Foreskin melanocyte (primary cell): ENCODE measurements at places on chromosomes 3 and 15.

GRCh38 chr3:13863965-13864595 is 15.8 kb downstream of the WNT7A start:
- DNase-seq = no peak

- DNase-seq = no peak
Observed at GRCh38 chr15:73758461-73758860, 5.3 kb upstream of the INSYN1 start.

DNA sequence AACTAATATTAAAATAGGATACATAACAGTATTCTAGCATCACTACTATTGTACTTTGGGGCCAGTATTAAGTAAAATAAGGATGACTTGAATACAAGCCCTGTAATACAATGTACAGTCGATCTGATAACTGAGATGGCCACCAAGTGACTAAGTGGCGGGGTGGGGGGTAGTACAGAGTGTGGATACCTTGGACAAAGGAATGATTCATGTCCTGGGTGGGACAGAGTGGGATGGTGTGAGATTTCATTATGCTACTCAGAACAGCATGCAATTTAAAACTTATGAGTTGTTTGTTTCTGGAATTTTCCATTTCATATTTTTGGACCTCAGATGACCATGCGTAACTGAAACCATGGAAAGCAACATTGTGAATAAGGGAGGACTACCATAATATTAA is 46.0 kb downstream of the SLC7A14 start:
- no peak for DNase-seq

GRCh38 chr15:70806992-70807712 is 43.8 kb upstream of the UACA start:
- peak; percentile 49 for DNase-seq

GRCh38 chr15:92069308-92070250 is 216.1 kb downstream of the SLCO3A1 start:
- no peak for DNase-seq

GRCh38 chr3:119481079-119481478 is 12.3 kb downstream of the POGLUT1 start:
- DNase-seq = no peak

DNA sequence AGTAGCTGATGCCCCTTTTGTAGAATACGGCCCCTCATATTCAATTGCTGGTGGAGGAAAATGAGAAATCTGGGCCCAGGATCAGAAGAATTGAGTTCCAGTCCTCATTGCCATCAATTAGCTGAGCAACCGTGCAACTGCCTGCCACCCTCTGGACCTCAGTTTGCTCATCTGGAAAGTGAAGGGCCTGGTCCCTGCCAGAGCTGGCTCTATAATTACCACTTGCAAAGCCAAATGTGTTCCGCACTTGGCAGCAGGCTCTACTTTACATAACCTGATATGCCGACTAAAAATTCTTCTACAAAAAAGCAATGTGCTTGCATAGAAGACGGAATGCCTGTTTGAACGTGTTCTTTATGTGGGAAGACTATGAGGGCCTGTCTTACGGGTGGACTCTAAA is 8.6 kb upstream of the ITGB5 start:
- no peak for DNase-seq

- no peak for DNase-seq
Observed at GRCh38 chr15:51938286-51938685, 33.3 kb downstream of the LEO1 start.

DNA sequence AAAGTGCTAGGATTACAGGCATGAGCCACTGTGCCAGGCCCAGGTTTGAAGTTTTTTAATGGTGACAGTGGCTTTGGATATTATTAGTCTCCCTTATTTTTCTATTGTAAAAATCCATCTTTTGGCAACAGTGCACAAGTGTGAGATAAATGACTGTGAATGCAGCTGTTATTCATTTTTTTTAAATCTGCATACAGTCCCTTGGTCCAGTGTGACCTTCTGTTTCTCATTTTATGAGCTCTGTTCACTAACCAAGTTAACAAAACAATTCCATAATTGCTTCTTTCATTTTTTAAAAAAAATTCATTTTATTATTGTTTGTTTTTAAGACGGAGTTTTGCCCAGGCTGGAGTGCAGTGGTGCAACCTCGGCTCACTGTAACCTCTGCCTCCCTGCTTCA is 381.8 kb downstream of the NAALADL2 start:
- no peak for DNase-seq

DNA sequence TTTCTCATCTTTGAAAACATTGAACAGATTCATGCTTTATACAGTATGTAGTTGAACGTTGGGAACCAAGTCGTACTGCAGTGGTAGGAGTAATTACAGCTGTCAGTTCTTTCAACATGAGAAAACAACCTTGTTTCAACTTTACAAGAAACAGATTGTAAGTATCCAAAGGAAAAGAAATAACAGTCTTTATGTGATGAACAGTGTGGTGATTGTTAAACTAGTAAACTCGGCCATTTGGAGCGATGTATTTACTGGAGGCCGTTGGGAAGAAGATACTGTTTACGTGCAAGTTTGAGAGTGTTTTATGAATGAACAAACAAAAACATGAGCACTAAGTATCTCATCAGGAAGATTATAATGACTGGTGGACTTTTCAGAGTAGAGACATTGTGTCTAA is 48.4 kb downstream of the EPHA3 start:
- DNase-seq = peak; percentile 88

GRCh38 chr3:176523114-176523513 is 674.2 kb downstream of the TBL1XR1 start:
- no peak for DNase-seq

- DNase-seq = no peak
Observed at GRCh38 chr15:89504166-89504565, 7.8 kb upstream of the RHCG start.

DNA sequence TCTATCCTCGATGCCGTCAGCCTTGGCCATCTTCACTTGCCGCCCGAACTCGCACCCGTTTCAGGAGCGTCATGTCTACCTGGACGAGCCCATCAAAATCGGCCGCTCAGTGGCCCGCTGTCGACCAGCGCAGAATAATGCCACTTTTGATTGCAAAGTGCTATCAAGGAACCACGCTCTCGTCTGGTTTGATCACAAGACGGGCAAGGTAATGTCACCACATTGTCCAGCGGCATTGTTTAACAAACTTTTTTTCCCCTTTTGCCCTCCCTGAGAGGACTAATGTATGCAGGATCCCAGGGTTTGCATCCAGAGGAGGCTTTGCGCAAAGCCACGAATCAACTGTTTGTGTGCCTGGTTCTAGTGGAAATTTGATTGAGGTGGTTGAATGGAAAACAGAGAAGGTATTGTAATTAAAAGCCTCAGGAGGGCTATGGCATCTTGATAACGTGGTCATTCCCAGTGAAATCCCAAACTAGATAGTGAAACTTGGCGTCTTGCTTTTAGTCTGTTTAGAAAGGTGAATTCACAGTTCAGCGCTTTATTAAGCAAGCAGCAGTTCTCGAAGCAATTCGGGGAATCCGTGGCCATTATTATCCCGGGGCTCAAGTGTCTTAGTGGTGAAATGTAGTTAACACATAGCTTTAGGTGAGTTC is 1.7 kb downstream of the SLMAP start:
- no peak for DNase-seq

GRCh38 chr3:44184319-44184953 is 57.2 kb upstream of the TOPAZ1 start:
- no peak for DNase-seq

GRCh38 chr3:61862614-61863289 is 301.4 kb downstream of the PTPRG start:
- no peak for DNase-seq

- no peak for DNase-seq
Observed at GRCh38 chr3:151226088-151226563, 23.1 kb upstream of the GPR171 start.

GRCh38 chr3:148975696-148976095 is 15.6 kb upstream of the GYG1 start:
- no peak for DNase-seq

DNA sequence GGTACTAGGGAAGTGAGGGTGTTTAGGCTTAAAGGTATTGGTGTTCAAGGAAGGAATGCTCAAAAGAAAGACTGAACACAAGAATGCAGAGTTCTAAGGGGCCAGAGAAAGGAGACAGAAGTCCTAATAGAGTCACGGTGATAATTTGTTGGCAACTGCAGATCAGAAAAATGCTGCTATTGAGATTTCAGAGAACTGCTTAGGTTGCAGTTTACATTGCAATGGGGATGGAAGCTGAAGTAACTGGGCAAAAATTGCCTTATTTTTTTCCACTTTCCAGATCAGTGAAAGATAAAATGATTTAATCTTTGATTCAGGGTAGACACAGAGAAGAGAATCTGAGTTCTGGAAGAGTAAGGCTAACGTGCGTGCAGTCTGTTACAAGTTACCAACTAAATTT is 199.8 kb downstream of the SQOR start:
- no peak for DNase-seq

GRCh38 chr15:77426871-77427270 is 6.2 kb downstream of the HMG20A start:
- no peak for DNase-seq

DNA sequence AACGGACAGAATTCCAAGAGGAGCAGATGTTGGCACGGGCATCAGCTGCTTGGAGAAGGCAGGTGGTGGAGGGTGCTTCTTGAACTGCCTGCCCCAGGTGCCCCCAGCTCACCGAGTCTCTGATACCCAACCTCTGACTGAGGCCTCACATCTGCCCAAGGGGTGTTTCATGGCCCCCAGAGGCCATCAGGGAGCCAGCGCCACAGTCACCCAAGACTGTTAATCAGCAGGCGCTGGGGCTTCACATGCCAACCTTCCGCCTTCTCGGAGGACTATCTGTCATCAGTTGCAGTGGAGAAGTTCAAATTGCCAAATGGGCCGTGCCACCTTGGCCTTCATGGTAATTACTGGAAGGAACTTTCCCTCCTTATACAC is 61.9 kb upstream of the SLC6A1 start:
- no peak for DNase-seq

DNA sequence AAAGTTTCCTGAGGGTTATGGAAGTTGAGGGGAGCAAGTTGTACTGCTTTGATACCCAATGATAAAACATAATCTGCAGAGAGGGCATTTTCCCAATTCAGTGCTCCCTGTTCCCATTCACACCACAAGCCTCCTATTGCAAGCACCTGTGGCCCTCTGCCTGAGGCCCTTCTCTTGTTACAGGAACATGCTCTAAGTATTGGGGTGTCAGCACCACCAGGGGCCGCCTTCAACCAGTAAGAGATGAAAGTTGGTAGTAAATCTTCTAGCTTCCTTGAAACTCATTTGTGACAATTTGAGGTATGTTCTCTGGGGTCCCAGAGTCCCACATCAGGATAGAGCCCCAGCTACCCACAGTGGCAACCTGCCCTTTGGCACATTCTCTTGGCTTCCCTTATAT is 265.4 kb upstream of the ARHGEF26 start:
- DNase-seq = no peak

- DNase-seq = no peak
Observed at GRCh38 chr3:74789111-74789510, 174.7 kb upstream of the CNTN3 start.

DNA sequence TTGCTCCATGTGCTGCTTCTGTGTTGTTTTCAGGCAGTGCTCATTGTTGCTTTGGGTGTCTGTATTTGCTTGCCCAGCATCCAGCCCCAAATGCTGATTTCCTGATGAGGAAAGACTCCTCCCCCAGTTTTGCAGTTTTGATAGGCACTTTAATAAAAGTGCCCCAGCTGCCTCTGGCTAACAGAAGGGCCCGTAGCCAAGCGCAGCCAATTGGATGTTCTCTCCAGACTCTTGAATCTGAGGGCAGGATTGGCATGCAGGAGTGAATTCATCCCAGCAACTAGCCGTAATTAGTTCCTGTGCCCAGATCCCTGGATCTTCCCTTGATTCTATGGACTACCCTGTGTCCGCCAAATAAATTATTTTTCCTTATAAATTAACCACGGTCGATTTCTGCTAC is 14.8 kb upstream of the SEMA5B start:
- no peak for DNase-seq

DNA sequence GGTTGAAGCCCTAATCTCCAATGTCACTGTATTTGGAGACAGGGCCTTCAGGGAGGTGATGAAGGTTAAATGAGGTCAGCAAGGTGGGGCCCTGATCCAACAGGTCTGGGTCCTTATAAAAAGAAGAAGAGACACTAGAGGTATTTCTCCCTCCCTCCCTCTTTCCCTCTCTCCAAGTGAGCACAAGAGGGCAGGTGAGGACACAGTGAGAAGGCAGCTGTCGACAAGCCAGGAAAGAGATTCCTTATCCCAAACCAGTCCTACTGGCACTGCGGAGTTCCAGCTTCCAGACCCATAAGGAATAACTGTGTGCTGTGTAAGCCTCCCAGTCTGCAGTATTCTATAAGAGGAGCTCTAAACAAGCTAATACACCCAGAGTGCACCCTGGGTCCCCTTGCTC is 134.7 kb downstream of the ADAMTS17 start:
- DNase-seq = no peak

GRCh38 chr3:38611866-38612265 is 37.6 kb downstream of the SCN5A start:
- no peak for DNase-seq

GRCh38 chr3:15578289-15578867 is 23.0 kb downstream of the HACL1 start:
- DNase-seq = no peak

- peak; percentile 36 for DNase-seq
Observed at GRCh38 chr15:84715441-84716035, 401 bp downstream of the SEC11A start.

GRCh38 chr15:44023176-44023575 is 171.9 kb downstream of the FRMD5 start:
- DNase-seq = no peak

DNA sequence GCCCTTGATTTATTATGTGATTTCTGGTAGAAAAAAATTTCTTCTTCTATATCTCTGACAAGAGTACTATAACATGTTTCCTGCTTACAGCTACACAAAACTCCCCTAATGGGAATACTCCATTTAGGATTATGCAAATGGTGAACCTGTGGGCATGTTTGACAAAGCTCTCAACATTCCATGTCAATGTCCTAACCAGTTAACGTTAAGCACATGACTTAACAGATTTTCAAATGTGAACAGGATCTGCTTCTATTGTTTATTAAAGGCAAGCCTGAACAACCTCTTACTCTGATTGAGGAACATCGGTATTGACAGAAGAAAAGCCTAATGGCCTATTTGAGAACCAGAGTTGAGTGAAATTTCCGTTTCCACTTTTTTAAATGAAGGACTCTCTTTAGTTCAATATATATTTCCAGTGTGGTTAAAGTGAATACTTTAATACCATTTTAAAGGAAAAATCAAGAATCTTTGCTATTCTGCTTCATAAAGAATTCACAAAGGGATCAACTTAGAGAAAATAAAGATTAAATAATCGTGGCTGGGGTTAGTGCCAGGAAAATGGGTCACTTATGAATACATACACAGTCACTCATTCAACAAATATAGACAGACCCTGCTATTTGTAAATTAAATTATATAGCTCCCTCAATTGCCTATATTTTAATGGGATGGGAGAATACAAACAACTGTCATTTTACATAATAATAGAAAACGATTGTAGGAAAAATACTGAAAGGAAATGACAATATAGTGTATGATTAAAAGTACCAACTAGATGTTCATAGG is 300.3 kb upstream of the CBLB start:
- DNase-seq = no peak
